ENCODE measurements at places on chromosomes 6 and 20.

GRCh38 chr6:75467284-75467683, 26.3 kb downstream of the FILIP1 start:
- no peak for DNase-seq

GRCh38 chr20:11540558-11540957, 377.1 kb upstream of the BTBD3 start:
- no peak for DNase-seq

DNA sequence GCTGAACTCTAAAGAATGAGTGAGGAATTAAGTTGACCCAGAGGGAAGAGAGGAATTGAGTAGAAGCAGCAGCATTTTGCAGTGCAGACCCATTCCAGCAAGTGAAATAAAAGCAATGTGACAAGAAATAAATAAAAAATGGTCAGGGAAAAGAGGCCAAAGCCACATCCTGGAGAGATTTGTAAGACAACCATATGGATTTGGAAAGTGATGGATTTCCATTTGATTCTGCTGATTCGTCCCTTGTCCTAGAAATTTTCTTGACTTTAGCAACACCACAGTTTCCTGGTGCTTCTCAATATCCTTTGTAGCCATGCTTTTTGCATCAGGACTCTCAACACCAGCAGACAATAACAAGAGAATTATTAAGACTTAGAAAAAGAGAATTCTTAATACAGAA, 29.8 kb downstream of the ANKEF1 start:
- DNase-seq, result no peak

DNA sequence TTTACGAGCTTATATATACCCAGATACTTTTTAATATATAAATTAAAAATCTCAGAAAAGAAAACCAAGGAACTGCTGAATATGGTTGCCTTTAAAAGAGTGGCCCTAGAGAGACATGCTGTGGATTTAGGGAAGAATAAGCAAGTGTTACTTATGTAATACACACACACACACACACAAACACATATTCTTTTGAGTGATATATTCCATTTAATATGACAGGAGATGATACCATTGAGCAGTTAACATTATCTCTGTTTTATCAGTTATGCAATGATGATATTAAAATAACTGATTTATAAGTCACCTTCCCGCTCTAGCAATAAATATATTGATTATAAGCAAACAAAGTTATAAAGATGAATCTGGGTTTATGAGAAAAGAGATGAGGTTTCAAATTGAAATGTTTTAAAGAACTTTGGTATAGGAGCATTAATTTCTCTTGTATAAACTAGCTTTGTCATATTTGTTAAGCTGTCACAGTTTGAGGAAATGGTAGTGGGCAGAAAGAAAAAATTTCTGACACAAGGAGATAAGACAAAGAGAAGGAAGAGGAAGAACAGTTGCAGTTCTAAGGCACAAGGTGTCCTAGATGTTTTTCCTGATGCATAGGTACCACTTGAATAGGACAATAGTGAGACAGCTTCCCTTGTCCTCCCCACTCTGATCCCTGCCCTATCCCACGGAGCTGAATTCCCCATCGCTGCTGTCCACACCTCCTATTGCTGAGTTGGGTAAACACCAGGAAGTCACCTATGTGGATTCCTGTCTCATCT, 26.4 kb downstream of the GPX5 start:
- no peak for DNase-seq

- DNase-seq, result no peak
Observed at GRCh38 chr6:36760685-36761435, 63.2 kb downstream of the RAB44 start.

GRCh38 chr20:17634661-17635331, 47.2 kb downstream of the RRBP1 start:
- no peak for DNase-seq

Data from breast epithelium (tissue), 4 donors.